Stimulated activated CD4-positive, alpha-beta T cell treated with anti-CD3 and anti-CD28 coated beads, Interleukin-2, amount 100 ng/mL, for 48 hours (primary cell): ENCODE measurements at places on chromosomes 1 and 21.

GRCh38 chr1:21550866-21551475, 41.7 kb downstream of the ALPL start:
- DNase-seq: no peak

DNA sequence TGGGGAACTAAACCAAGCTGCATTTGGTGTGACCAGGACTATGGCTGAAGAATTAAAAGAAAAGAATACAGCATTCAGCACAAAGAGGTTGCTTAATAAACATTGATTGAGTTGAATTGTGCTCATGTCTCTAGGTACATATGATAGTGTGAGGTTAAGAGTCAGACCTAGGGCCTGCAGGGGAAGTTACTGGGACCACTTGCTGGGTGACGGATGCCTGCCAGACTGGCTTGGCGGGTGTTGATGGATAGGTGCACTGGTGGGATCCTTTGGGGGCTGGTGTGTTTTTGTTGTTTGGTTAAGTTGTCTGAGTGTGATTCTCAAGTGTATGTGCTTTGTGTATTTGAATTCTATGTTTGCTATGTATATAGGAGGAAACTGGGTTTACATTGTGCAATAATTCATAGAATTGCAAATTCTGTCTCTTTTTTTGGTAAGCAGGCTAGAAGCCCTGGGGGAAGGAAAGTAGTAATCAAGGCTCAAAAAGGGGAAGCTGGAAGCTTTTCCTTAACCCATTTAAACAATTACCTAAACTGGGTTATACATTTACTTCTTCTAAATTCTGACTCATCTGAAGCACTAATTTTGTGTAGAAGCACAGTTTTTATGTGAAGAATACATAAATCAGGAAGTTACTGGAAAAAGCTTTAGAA, 1.8 kb downstream of the CD101 start:
- DNase-seq: no peak

GRCh38 chr1:219566951-219567947, 45.7 kb downstream of the ZC3H11B start:
- no peak for DNase-seq

- DNase-seq: no peak
Observed at GRCh38 chr1:172670316-172670715, 11.4 kb downstream of the FASLG start.

- DNase-seq: no peak
Observed at GRCh38 chr1:2129256-2129943, 65.2 kb downstream of the FAAP20 start.
